ENCODE measurements at places on chromosomes 3 and 15. TPM values are rescaled to one million over a fixed set of nuclear protein-coding genes. Genes with fewer than 3 reads are reported as not detected.

- DNase-seq, result no peak
These were observed 28.1 kb downstream of the ZNF589 start for GRCh38 chr3:48268936-48269561.

- no peak for DNase-seq
These were observed 255.1 kb upstream of the STT3B start for GRCh38 chr3:31277582-31277981.

DNA sequence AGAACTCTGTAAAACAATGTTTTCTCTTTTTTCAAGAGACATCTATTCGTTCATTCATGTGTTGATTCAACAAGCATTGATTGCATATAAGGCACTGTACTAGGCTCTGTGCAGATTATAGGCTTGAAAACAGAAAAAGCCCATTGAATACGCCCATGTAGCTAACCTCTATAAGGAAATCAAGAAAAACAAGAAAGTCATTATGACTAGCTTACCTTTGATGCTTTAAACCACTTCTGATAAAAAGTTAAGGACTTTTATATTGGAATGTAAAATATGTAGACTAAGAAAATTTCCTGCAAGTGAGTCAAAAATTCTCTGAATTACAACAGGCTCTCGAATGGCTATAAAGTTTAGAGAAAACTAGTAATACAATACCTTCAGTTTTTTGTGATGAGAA is 92.5 kb downstream of the BDH1 start:
- no peak for DNase-seq

GRCh38 chr3:114314282-114314681 is 20.5 kb downstream of the TIGIT start:
- DNase-seq, result no peak

DNA sequence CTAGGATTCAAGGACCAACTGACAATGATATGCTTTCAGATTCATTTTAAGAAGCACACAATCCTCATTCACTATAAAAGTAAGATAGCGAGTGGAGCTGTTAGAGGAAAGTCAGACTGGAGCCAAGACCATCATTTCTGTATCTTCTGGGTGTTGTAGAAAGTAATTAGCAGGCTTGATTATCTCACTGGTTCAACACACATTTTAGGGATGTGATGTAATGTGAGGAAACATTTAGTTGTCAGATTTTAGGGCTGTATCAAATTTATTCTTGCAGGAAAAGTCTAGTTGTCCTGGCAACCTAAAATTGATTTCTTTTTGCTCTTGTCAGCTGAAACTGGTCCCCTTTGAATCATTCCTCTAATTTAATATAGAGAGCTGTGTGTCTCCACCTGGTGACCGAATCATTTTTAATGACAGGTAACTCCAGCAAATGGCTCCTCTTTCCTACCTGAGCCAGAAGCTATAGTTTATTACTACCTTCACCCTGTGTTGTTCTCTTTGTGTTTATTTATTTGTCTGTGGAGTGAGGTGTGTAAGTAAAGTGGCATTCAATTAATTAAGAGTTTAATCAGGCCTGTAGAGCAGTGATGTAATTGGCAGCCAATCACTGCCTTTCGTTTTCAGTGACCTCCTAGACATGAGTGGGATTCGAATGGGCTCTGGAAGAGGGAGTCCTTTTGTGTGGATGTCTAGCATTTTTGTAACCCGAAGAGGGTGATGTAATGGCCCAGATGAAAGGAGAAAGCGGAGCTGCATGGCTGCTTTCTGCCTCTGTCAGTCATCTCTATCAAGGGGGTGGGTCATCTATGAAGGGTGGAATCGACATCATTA is 125.8 kb downstream of the LPP start:
- DNase-seq, result no peak

DNA sequence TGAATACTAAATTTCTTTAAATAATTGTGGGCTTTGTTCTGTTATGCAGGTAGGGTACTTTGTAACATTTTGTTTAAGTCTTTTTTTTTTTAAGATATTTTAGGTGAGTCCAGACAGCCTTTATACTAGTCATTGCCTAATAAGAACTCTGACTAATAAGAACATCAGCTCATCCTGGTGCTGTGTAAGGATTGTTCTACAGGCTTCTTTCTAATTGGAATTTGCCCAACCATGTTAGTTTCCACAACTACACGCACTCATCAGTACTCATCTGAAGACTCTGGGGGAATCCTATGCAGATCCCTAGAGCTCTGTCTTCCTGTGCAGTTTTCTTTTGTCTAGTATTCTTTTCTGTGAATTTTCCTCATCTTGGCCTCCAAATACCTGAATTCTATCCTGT is 741.8 kb downstream of the IGSF11 start:
- DNase-seq, result no peak

GRCh38 chr15:83449250-83449671 is 2.1 kb downstream of the SH3GL3 start:
- DNase-seq, result no peak

DNA sequence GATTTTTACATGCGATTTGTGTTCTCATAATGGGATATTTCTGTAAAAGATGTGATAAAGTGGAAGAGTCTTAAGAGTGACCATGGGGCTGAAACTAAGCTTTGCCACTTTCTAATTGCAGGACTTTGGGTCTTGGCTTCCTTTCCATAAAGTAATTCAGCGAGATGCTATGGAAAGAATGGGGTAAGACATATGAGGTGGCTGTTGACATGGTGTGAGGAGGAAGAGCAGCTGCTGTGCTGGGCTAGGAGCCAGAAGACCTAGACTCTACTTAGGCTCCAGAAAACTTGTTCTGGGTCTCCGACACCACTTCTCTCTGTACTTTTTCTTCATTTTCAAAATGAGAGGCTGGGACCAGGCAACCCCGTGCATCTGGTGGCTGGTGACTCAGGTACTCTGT is 654.5 kb upstream of the CFAP20DC start:
- DNase-seq, result no peak

Gene CHRNB4
- 1.6 TPM for total RNA-seq

- no peak for DNase-seq
These were observed 53.4 kb downstream of the OXSM start for GRCh38 chr3:25843332-25843731.

Gene CLDN16
- not detected for total RNA-seq

Gene GOLGA6A
- total RNA-seq, result 2.1 TPM

- DNase-seq, result no peak
These were observed 9.5 kb downstream of the ACAD11 start for GRCh38 chr3:132650153-132650552.

Measured in GM23338 (cell line).